ENCODE measurements at places on chromosomes 6 and 20. TPM values are rescaled to one million over a fixed set of nuclear protein-coding genes. Genes with fewer than 3 reads are reported as not detected.

- no peak for DNase-seq
These were observed 22.1 kb downstream of the BMP6 start for GRCh38 chr6:7747901-7748504.

The MYCT1 gene
- total RNA-seq, result 0.44 TPM

DNA sequence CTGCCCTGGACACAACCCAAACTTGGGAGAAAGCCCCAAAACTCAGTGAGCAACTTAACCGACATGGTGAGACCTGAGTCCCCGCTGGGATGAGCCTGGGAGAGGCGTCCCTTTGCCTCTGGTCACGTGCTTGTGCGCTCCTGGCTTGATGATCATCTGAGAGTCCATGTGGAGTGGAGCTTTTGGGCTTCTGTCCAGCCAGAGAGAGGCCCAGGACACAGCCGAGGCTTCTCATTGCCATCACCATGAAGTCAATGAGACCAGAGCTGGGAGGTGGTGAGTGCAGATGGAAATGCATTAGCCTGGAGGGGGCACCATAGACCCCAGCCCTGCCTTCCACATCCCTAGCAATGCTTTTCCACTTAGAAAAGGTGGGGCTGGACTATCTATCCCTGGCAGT is 250.0 kb downstream of the SLC24A3 start:
- no peak for DNase-seq

The PBOV1 gene
- not detected for total RNA-seq

GRCh38 chr20:53829724-53830521 is 236.3 kb upstream of the ZNF217 start:
- no peak for DNase-seq

- DNase-seq, result no peak
These were observed 245.8 kb downstream of the PKHD1 start for GRCh38 chr6:51841626-51842025.

DNA sequence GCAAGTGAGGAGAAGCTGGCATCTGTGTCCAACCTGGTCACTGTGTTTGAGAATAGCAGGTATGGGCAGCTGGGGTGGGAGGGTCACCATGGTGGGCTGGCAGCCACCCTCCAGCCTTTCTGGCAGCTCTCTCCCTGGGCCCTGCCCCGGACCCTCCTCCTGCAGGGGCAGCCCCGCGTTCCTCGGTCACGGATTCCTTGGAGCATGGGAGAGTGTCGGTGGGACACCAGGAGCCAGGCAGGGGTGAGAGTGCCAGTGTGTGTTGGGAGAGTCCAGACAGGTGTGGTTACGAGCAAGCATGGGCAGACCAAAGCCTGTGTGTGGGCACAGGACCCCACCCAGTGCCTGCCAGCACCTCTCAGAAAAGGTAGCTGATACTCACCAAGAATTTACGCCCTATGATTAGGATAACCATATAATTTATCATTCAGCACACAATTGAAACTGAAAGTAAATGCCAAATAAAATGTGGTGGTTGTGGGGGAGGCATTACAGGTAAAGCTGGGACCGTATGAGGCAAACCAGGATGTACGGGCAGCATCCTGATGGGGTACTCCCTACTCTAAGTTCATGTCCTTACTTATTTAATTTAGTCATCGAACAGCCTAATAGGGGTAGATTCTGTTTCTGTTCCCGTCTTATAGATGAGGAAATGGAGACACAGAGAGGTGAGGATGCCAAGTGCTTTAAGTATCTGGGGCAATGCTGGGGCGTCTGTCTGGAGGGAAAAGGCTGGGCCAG is 542 bp downstream of the FGD2 start:
- DNase-seq, result no peak

DNA sequence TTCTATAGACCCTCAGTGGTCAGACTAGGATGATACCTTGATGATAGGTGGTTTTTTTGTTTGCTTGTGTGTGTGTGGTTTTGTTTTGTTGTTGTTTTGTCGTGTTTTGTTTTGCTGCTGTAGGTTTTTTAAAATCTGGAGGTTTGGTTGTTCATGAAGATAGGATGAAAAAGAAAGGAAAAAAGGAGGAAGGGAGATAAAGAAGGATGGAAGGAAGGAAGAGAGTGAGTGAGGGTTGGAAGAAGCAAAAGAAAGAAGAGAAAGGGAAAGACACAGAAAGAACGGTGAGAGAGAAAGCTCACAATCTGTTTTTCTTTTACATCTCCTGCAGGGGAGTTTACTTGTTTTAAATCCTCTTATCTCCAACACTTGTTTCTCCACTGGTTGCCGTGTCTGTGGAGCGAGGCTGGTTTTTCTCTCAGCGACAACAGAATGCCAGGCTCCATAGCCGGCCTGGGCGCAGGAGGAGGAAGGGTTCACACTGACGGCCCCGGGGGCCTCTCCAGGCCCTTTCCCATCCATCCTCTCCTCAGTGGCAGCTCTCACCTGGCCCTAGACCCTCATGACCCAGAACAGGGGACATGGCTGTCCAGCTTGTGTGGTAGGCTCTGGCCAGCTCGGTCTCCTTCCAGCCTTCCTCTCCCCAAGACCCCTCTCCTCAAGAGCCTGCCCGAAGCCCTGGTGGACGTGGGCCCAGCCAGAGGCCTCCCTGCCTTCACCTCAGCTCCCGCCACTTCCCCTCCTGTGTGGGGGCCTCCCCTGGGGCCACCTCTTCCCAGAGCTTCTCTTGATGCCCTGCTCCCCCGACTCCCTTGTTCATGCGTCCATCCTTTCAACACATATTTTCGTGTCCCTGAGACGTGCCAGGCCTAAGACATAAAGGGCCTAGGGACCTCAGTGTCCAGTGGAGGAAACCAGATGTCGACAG is 168.4 kb downstream of the VEGFA start:
- DNase-seq, result no peak

The TINAG gene
- total RNA-seq, result not detected

The CTCFL gene
- not detected for total RNA-seq

DNA sequence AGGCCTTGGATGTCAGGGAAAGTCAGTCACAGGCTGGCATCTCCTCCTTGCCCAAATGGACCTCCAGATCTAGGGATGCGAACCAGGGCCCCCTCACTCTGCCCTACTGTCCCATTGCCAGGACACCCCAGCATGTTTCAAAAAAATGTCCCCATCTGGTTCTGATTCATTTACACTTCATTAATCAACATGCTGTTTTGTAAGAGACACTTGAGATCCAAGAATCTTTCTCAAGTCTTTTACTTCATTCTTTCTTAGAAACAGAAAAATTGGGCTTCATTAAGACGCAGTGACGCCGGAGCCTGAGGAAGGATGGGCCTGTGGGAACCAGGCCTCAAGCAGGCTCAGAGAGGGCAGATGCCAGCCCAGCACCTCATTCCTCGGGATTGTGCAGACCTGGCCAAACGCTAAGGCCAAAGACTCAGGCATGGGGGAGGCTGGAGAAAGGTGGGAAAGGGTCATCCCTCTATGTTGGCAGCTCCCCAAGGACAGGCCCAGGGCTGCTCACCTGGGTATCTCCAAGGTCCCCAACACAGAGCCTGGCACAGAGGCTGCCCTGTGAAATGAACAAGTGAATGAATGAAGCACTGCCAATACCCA is 3.8 kb downstream of the RSPO4 start:
- no peak for DNase-seq

- DNase-seq, result no peak
These were observed 269.0 kb upstream of the ECI2 start for GRCh38 chr6:4404415-4404814.

GRCh38 chr20:29742699-29743100 is 1514.8 kb upstream of the DEFB115 start:
- DNase-seq, result no peak

DNA sequence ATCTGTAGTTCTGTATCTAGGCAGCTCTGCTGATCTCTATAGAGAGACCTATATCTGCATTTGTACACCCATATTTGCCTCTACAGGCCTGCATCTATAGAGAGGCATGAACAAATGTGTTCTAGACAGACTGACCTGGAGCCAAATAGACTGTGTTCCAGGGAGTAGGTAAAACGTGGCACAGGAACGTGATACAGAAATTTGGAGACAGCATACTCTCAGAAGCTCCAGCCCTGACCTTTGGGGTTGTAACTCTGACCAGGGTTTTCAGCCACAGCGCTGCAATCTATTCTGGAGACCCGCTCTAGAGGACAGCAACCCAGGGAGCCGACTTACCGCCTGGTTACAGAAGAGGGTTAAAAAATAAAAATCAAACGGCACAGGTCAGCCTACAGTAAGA is 983 bp downstream of the RBBP9 start:
- DNase-seq, result no peak

- DNase-seq, result no peak
These were observed 333.2 kb downstream of the RIMS1 start for GRCh38 chr6:72219536-72219935.

GRCh38 chr6:107069631-107070548 is 41.9 kb downstream of the MTRES1 start:
- DNase-seq, result no peak

GRCh38 chr6:110703010-110703905 is 112.0 kb downstream of the CDK19 start:
- no peak for DNase-seq

The SPEF1 gene
- 0.16 TPM for total RNA-seq

DNA sequence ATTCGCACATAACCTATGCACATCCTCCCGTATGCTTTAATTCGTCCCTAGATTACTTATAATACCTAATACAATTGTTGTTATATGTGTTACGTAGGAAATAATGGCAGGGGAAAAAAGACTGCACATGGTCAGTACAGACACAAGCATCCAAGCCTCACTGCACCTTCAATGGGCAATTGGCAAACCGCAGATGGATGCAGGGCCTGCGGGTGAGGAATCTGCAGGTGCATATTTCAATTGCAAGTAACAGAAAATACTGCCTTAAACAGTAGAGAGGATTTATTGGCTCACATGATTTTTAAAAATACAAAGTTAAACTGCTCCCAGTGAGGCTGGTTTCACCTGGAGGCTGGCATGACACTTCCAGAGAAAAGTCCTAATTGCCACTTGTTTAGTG is 142.1 kb upstream of the MLN start:
- no peak for DNase-seq

GRCh38 chr6:150063640-150064039 is 5.3 kb downstream of the ULBP3 start:
- DNase-seq, result no peak

- DNase-seq, result no peak
These were observed 25.5 kb downstream of the MCUR1 start for GRCh38 chr6:13788820-13789219.

The LY6G6D gene
- total RNA-seq, result not detected

DNA sequence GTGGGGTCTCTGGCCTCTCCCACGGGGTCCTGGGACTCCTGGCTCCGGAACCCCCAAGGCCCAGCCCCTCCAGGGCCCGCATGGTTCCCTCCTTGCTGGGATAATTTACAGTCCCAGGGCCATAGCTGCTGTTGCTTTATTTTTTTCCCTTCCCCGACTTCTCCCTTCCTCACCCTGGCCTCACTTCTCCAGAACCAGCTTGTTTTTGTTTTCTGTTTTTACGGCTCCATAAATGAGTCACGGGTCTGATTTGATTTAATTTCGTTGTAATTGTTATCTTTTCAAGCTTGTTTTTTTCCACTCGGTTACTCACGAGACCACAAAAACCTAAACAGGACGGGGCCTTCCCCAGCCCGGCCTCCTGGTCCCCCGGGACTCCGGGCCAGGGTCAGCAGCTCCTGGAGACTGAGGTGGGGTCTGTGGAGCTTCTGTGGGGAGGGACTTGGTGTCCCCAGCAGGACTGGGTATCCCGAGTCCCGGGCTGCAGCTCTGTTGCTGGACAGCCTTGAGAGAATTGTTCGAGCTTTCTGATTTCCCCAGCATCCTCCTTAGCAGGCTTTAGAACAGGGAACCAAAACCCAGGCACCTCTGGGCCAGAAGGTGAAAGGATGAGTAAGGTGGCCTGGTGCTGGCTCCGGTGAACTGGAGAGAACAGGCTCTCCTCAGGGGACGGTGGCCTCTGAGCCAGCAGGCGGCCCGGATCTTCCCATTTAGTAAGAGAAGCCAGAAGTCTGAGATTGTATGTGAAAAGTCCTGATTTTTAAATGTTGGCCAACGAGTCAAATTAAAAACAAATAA is 94.9 kb downstream of the CEBPB start:
- no peak for DNase-seq

- DNase-seq, result no peak
These were observed 15.1 kb downstream of the GATA5 start for GRCh38 chr20:62460678-62461077.

The ALDH8A1 gene
- 3.6 TPM for total RNA-seq

GRCh38 chr20:16143596-16143995 is 429.7 kb downstream of the KIF16B start:
- DNase-seq, result no peak

- DNase-seq, result no peak
These were observed 39.6 kb downstream of the DUSP22 start for GRCh38 chr6:331622-332521.

- DNase-seq, result no peak
These were observed 133.4 kb upstream of the KCNG1 start for GRCh38 chr20:51156041-51156982.

The BPIFB1 gene
- total RNA-seq, result not detected

The RSPH4A gene
- 0.43 TPM for total RNA-seq

The CAP2 gene
- not detected for total RNA-seq

- DNase-seq, result no peak
These were observed 55.0 kb upstream of the PLCB1 start for GRCh38 chr20:8077137-8077466.

GRCh38 chr20:57570920-57571319 is 10.0 kb downstream of the PCK1 start:
- no peak for DNase-seq

DNA sequence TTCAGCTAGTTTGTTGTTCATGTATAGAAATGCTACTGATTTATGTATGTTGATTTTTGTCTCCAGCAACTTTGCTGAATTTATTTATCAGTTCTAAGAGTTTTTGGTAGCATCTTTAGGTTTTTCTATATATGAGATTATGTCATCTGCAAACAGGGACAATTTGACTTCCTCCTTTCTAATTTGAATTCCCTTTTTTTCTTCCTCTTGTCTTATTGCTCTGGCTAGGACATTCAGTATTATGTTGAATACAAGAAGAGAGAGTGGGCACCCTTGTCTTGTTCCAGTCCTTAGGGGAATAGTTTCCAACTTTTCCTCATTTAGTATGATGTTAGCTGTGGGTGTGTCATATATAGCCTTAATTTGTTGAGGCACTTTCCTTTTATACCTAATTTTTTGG is 58.2 kb downstream of the CDH26 start:
- DNase-seq, result no peak

DNA sequence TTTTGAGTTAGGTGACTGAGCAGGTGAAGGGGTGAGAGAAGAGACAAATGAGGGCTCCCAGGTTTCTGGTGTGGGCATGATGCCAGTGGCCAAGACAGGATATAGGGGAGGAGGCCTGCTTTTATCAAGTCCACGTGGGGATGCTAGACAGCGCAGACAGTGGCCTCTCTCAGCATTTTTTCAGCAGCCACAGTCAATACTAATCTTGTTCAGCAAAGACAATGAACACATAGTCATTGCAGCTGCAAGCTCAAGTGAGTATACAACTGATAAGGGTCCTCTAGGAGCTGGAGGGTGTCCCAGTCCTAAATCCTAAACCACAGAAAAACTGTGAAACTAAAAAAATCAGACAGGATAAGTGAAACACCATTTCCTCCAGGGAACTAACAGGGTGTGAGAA is 48.6 kb downstream of the UQCC1 start:
- no peak for DNase-seq

The DAAM2 gene
- total RNA-seq, result not detected

The SEL1L2 gene
- total RNA-seq, result not detected

- DNase-seq, result peak; percentile 74
These were observed at the start of gene CEBPB for GRCh38 chr20:50190251-50191064. Gene CEBPB, plus strand, starts transcription at chr20:50190830. Its CDS starts 204 bp downstream, at chr20:50191034.

The ABHD16B gene
- not detected for total RNA-seq
